NAMALWA (cell line): ENCODE measurements at places on chromosomes 1 and 21.

DNA sequence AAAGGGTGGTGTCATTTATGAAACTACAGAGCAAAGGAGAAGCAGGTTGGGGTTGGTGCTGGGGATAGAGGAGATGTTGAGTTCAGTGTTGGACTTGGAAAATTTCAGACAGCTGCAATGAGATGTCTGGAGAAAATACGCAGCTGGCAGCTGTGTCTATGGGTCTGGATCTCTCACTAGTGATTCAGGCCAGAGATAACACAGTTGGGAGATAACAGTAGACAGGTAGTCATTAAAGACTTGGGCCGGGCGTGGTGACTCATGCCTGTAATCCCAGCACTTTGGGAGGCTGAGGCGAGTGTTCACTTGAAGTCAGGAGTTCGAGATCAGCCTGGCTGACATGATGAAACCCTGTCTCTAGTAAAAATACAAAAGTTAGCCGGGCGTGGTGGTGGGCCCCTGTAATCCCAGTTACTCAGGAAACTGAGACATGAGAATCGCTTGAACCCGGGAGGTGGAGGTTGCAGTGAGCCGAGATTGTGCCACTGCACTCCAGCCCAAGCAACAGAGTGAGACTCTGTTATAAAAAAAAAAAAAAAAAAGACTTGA is 2.5 kb upstream of the TFAP2E start:
- no peak for DNase-seq

DNA sequence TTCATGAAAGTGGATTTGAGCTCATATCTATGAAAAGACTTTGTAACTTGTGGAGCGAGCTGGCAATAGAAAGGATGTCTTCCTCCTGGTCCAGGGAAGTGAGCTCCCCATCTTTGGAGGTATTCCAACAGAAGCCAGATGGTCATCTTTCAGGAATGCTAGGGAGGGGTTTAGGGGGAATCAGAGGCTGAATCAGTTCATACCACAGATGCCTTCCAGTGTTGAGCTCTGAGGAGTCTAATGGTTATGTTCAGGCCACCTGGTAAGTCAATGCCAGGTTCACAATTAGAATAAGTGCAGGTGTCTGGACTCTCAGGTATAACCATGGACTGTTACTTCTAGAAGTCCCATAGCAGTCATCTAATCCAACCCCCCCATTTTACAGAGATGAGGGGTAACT is 119.1 kb downstream of the ACTL8 start:
- no peak for DNase-seq

- no peak for DNase-seq
These were observed 339.0 kb downstream of the DSCAM start for GRCh38 chr21:40507978-40508377.

- DNase-seq: no peak
These were observed 14.1 kb downstream of the RUNX3 start for GRCh38 chr1:24915816-24916602.

- no peak for DNase-seq
These were observed 462.7 kb downstream of the CAMTA1 start for GRCh38 chr1:7247791-7248548.
